ENCODE measurements at places on chromosomes 3 and 15.

- DNase-seq: no peak
Observed at GRCh38 chr3:179072100-179072438, 460 bp upstream of the ZMAT3 start.

GRCh38 chr3:138227650-138228049 lies 40.5 kb downstream of the ARMC8 start:
- DNase-seq: no peak

- DNase-seq: no peak
Observed at GRCh38 chr3:113057117-113057516, 66.3 kb downstream of the GTPBP8 start.

DNA sequence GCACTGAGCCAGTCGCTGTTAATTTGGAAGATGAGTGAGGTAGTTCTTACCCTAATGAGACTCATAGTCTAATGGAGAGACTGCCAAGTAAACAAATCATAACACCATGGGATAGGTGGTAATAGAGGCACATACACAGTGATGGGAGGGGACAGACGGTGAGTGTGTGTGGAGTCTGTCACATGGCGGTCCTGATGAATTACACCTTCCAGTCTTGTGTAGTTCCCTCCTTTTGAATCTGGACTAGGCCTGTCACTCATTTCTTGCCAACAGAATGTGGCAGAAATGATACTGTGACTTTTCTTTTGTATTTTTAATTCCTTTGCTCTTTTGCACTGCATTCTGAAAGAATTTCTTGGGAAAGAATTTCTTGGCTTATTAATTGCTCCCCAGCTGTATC lies 78.1 kb downstream of the NR1D2 start:
- peak; percentile 60 for DNase-seq

GRCh38 chr3:127217596-127218453 lies 24.9 kb downstream of the PRR23E start:
- no peak for DNase-seq

DNA sequence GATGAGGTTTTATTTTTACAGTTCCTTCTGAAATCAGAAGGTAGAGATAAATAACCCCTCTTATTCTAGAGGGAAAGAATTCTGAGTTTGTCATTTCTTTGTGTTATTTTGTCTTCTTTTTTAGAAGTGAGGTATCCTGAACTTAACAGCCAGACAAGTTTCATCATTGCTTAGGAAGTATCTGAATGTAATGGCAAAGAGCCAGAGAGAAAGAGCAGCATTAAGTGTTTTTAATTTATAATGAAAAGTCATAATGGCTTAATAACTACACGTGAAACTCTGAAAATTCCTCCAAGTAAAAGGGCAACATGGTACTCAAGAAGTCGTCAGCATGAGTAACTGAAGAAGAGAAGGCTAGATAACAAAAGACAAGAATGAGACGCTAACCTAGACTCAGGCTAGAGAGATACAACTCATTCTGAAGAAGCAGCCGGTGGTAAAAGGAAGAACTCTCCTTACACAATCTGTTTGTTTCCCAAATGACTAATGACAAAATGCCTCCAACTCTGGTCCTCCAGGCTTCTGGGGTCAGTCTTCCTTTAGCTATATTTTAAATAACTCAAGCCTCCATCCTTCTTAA lies 116.2 kb upstream of the NECTIN3 start:
- no peak for DNase-seq

- DNase-seq: no peak
Observed at GRCh38 chr3:95408464-95408862, 1345.6 kb downstream of the NSUN3 start.

- DNase-seq: no peak
Observed at GRCh38 chr15:89648106-89649012, 6.9 kb downstream of the KIF7 start.

GRCh38 chr15:34987609-34988026 lies 469 bp downstream of the ZNF770 start:
- no peak for DNase-seq

DNA sequence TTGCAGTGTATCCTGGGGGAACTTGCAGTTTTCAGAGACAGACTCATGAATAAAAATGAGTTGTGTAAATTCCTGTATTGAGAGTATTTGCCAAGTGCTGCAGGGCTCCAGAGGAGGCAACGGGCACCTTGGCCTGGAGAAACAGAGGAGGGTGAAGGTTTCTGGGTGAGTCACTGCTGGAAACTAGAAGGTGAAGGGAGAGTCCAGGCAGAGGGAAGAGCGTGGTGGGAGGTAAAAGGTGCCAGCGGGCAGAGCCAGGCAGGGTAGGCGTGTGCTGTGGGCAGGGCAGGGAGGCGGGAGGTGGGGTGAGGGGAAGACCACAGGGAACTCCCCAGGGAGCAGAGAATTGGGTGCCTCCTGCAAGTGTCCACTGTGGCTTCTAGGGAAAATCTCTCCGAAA lies 120.8 kb downstream of the SLCO3A1 start:
- no peak for DNase-seq
